Activated naive CD4-positive, alpha-beta T cell treated with Interleukin-2 at 50 U/mL for 16 hours (primary cell): ENCODE measurements at places on chromosomes 13 and 19.

- DNase-seq: no peak
Observed at GRCh38 chr19:5824751-5825150, 14.8 kb downstream of the FUT6 start.

GRCh38 chr19:16603090-16603489 is 24.9 kb downstream of the MED26 start:
- DNase-seq: no peak

GRCh38 chr19:15869109-15869555 is 28.7 kb downstream of the CYP4F2 start:
- DNase-seq: peak; percentile 27

GRCh38 chr19:16847430-16847829 is 18.2 kb downstream of the SIN3B start:
- no peak for DNase-seq

DNA sequence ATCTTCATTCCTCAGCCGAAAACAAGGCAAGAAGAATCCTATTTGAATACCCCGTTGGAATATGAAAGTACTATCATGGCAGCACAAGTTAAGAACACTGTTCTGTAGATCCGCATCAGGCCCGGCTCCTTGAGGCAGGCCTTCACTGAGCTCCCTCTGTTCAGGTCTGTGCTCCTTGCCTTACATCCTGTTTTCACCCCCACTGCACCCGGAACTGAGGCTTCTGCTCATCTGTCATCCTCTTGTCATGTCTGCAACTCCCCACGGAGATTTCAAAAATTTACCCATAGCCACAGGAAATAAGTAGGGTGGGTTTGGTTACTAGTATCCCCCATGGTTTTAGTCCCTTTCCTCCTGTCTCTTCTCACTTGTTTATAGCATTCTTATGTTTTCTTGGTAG is 861.9 kb downstream of the GPC5 start:
- DNase-seq: no peak

DNA sequence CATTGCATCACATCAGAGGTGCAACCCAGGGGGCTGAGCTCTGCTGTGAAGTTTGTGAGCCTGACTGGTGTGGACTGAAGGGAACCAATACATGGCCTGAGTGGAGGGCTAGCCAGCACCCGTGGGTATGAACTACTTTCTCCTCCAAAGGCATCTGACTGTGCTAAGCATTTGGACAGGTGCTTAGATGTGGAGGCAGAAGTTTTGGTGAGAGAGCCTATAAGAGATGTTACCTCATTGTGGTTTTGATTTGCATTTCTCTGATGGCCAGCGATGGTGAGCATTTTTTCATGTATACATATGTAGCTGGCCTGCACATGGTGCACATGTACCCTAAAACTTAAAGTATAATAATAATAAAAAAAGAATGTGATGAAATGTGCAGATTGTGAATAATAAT is 46.9 kb downstream of the TEX29 start:
- no peak for DNase-seq

- peak; percentile 18 for DNase-seq
Observed at GRCh38 chr13:44197791-44198770, 175.5 kb upstream of the SERP2 start.

DNA sequence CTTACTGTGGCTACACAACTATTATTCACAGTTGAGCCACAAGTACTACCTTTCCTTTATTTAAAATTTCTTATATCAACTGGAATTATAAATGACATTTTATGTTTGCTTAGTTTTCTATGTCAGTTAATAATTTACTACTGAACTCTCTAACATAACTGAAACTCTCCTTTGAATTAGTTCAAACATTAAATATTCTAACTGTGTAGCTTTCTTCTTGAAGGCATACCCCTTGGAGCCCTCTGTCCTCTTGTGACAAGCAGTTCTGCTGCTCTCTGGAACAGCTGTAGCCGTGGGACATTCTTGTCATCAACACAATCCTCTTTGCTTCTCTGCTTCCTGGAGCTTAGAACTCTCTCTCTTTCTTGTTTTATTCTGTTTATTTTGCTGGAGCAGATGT is 244.8 kb downstream of the NHLRC3 start:
- DNase-seq: no peak

GRCh38 chr19:4354897-4355296 is 11.5 kb downstream of the MPND start:
- DNase-seq: no peak

DNA sequence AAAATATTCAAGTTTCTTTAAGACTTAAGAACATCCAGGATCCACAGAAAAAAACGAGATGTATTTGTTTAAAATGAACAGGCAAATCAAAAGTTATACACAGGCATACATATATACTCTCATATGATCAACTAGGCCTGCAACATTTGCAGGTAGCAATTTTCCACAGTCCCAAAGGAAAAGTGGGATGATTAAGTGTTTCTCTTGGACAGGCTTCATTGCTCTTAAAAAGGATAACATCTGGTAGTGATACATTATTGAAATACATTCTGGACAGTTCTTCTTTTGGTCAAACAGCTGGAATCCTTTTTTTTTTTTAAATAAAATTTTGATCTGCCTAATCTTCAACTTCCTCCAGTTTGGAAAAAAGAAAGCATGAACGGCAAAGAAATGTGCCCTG is 114.8 kb upstream of the TDRD3 start:
- no peak for DNase-seq

GRCh38 chr19:8458380-8458779 is 13.6 kb downstream of the HNRNPM start:
- no peak for DNase-seq

DNA sequence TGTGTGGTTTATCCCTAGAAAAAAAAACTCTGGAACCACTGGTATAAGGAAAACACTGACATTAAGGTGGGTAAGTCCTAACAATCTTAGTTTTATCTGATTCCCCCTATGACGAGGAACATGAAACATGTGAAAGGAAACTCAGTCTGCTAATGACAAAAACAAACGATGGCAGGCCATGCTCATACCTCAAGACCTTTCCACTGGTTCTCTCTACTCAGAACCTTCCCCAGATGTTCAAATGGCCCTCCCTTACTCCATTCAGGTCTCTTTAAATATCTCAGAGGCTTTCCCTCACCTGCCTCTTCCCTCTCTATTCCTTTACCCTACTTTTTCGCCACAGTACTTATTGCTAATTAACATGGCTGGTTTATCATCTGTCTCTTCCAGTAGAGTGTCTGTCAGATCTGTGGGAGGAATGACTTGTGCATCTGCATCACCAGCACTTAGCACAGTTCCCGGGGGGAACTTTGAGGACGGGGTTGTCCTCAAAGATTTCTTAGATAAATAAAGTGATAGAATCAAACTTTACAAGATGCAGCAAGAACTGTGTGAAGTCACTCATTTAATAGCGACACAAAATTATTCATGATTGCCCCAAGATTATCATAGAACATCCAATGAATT is 1.5 kb downstream of the TUBGCP3 start:
- DNase-seq: no peak

- no peak for DNase-seq
Observed at GRCh38 chr13:97478247-97478646, 44.3 kb downstream of the RAP2A start.

DNA sequence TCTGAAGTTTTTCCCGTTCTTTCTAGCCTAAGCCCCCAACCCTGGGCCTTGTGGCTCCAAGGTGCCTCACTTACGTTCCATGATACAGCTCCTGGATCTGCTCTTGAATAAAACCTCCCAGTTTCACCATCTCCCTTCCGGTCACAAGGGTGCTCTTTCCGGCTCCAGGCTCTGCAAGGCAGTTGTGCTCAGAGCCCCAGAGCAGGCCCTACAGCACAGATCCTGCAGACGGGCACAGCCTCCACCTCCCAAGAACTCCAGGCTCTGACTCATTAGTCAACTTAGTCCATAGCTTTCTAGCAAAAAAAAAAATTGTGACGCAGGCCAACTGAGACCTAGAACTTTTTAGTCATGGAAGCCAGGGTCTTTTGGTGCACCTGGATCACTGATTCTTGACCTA is 33.9 kb upstream of the SLC7A10 start:
- DNase-seq: no peak

- DNase-seq: no peak
Observed at GRCh38 chr19:51668216-51668615, 21.6 kb upstream of the SIGLEC14 start.

GRCh38 chr19:14544977-14545715 is 15.8 kb downstream of the TECR start:
- DNase-seq: no peak

GRCh38 chr19:50486823-50487515 is 10.3 kb upstream of the GARIN5A start:
- peak; percentile 57 for DNase-seq

GRCh38 chr19:50465986-50466705 is 10.2 kb upstream of the EMC10 start:
- no peak for DNase-seq

- no peak for DNase-seq
Observed at GRCh38 chr13:95382916-95383315, 81.7 kb upstream of the ABCC4 start.

DNA sequence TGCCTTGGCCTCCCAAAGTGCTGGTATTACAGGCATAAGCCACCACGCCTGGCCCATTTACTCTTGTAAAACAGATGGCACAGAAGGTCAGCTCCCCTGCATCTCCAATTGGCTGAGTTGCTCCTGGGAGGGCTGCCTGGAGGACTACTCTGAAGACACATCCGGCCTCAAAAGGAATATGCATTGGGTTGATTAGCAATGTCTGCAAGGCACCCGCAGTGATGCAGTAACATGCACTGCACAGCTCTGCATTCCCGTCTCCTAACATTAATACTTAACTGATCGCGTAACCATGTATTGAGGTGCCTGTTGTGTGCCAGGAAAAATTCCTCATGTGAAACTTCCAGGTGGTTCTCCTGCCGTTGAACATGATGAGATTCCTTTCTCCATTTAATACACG is 5.0 kb downstream of the ELAVL3 start:
- DNase-seq: no peak
